ENCODE measurements at places on chromosomes 16 and 17.

DNA sequence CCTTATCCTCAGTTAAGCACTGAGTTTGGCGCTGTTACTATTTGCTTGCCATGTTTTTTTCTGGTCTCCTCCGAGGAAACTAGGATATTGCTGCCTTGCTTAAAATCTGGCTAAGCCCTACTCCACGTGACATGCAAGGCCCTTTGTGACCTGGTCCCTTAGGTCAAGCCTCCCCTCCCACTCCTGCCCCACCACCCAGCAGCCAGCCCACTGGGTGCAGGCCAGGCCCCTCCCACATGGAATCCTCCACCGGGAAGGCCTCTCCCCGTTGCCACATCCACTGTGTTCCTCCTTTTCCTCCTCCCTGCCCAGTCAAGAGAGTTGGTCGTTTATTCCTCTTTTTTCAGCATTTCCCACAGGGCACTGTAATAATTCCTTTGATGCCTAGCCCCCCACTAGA, 16.2 kb downstream of the PSMD3 start:
- DNase-seq: no peak

- DNase-seq: peak; percentile 14
These were observed 42.6 kb downstream of the CPNE2 start for GRCh38 chr16:57134982-57135381.

DNA sequence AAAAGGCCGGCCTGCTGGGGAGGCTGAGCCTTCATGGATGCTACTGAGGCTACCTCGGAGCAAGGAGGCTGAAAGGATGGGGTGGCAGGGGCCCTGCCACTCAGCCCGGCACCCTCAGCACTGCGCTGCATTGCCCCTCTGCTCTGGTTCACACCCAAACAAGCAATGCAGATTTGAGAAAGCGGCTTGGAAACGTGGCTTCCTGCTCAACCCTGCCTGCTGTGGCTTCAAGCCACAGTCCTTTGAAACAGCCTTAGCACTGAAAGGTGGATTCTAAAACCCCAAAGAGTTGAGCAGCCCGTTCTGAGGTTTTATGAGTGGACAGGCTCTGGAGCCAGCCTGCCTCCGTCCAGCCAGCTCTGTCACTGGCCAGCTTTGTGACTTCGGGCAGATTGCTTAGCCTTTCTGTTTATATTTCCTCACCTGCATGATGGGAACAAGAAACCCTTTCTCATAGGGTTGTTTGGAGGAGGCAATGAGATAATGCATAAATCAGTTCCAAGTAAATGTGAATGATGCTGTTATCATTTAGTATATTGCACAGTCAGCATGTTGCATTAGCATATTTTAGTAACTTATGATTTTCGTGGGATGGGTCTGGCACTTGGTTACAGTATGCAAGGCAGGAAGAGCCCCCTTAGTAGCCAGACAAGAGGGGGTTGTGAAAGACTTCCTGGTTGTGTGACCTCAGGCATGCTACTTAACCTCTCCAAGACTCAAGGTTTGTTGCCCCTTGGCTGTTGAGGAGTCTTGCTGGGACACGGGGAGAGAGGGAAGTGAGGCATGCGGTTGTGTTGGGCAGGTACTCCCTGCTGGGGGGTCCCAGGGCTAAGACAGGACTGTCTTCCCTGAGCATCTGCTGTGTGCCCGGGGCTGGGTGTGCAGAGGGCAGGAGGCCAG, 23.6 kb downstream of the CRISPLD2 start:
- DNase-seq: no peak

GRCh38 chr16:85101956-85102630, 10.2 kb downstream of the CIBAR2 start:
- DNase-seq: no peak

DNA sequence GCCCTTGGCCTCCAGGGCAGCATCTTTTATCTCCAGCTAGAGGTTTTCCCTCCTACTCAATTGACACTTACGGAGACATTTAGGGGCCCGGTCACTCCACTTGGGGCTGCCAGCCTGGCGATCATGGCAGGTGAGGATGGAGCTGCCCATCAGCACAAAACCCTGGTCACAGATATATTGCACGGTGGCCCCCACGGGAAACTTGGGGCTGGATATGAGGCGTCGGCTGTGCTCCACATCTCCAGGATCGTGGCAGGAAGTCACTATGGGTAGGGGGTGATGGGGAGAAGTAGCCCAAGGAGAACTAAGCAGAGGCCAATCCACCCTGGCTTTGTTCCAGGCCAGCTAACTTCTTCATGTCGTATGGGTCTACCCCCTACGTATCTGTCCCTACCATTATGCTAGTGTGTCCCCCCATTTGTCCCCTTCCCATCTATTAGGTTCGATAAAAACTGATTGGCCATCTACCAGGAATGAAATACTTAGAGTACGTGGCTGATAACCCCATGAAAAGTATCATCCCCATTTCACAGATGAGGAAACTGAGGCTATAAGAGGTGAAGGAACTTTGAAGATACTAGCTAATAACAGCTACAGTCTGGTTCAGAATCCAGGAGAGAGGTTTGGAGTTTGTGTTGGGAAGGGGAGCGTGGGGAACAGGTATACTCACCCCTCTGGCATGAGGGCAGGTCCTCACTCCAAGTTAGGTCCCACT, 6.1 kb upstream of the PHF12 start:
- no peak for DNase-seq

DNA sequence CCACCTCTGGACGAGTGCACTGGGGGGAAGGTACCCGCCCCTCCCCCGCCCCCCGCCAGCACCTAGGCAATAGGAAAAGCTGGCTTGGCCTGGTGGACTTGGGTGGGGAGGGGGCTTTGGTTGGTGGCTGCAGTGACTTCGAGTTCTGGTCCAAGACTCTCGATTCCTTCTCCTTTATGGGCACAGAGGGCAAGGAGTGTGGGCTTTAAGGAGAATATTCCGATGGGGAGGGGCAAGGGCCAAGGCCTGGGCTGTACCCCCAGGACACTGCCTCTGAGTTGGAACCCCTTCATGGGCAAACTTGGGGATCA, 409 bp downstream of the ACSF2 start:
- no peak for DNase-seq

DNA sequence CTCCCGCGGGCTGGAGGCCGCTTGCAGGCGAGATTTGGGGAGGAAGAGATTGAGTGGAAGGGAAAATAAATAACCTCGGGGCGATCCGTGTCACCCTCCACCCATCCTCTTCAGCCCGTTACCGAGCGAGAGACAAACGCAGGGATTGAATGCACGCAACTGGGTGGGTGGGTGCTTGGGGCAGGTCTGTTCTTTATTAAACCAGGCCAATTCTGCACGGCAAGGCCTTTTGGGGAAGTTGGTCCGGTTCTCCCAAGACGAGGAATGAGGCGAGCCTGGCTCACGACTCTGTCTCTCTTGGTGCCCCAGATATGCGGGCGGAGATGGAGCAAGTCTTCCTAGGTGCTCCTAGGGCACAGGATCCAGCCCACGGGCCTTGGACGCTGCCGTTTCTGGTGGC, 396 bp upstream of the HOXB7 start:
- DNase-seq: no peak

GRCh38 chr17:57282296-57282695, 26.0 kb downstream of the MSI2 start:
- DNase-seq: no peak

DNA sequence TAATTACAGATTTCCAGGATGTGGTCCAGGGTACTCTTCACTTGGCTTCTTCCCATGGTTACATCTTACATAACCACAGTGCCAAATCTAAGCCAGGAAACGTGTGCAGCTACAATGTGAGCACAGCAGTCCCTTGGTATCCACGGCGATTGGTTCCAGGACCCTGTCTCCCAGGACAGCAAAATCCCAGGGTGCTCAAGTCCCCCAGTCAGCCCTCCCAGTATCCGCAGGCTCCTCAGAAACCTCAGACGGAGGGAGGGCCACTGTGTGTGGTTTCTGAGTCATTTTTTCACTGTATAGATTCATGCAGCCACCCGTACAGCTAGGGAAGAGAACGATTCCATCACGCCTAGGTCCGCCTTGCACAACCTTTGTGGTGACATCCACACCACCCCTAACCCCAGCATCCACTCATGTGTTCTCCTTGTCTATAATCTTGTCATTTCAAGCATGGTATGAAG, 11.1 kb upstream of the ATP2C2 start:
- no peak for DNase-seq

GRCh38 chr17:70644096-70644495, 474.8 kb downstream of the KCNJ2 start:
- DNase-seq: no peak

GRCh38 chr17:74201250-74201649, 2.2 kb upstream of the RPL38 start:
- no peak for DNase-seq

- DNase-seq: no peak
These were observed 271.2 kb downstream of the NTN1 start for GRCh38 chr17:9292561-9292941.

DNA sequence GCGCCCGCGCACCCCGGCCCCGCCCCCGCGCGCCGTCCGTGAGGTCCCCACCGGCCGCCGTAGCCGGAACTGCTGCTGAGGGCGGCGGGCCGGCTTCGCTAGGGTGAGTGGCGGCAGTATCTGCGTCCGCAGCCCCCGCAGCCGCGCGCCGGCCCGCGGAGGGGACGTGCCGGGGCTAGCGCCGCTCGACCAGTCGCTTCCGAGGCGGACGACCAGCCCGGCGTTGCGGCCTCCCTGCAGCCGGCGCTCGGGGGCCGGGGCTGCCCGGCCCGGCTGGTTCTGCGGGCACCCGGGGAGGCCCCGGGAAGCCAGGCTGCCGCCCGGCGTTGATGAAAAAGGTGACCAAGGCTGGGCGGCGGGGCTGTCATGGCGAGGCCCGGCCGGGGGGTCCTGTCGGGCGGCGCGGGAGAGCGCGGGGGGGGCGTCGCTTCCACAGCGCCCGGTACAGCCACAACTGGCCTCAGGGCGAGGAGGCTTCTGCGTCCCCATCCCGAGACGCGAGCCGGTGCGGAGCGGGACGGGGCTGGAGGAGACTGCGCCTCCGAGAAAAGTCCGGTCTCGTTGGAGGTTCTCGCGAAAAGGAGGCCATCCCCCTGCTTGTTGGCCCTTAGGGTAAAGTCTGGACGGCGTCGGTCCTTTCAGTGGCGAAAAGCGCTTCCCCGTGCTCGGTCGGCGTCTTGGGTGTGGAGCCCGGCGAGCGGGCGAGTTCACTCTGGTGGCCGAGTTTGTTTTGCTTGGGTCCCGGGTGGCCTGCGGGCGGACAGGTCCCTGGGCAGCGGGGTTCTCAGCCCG, at the start of gene CRAMP1:
Gene CRAMP1, plus strand, starts transcription at position 41 of the 792 bp plus-strand sequence. CDS start 2,280 bp downstream, outside the sequence.
- no peak for DNase-seq

- DNase-seq: no peak
These were observed 5.7 kb upstream of the STAT5A start for GRCh38 chr17:42282478-42283080.

DNA sequence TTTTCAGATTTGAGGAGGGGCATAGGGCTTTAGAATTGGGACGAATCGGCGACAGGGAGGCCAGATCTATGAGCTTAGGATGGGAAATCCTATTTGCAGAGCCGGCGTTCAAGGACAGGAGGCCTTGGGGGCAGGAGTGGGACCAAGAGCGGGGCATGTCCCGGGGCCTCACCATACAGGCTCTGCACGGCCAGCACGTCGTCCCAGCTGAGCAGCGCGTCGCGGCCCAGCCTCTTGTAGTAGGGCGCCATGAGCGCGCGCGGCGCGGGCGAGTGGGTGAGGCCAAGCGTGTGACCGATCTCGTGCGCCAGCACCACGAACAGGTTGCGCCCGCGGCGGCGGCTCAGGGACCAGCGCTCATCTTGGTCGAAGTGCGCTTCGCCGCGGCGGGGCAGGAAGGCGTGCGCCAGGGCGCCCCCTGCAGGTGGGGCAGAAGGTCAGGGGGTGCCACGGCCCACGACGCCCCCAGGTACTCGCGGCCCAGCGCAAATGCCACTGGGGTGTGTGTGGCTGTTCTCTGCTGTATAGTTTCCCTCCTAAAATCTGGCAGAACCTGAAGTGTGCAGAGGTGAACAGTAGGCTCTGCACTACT, 9.3 kb downstream of the C17orf50 start:
- no peak for DNase-seq

DNA sequence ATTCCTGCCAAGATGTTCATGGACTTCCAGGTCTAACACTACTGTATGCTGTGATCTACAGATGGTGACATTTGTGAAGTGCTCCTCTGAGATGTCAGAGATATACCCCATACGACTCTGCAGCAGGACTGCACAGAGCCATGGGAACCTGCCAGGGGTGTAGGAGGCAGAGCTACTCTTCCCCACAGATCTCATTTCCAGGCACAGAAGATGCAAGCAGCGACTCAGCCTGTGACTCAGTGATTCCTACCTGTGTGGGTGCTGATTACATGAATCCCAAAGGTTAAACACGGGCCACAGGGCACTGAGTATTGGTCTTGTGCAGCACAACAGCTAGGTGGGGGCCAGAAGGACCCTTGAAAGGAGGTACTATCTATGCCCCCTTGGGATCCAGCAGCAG, 137.0 kb upstream of the SOX9 start:
- no peak for DNase-seq

DNA sequence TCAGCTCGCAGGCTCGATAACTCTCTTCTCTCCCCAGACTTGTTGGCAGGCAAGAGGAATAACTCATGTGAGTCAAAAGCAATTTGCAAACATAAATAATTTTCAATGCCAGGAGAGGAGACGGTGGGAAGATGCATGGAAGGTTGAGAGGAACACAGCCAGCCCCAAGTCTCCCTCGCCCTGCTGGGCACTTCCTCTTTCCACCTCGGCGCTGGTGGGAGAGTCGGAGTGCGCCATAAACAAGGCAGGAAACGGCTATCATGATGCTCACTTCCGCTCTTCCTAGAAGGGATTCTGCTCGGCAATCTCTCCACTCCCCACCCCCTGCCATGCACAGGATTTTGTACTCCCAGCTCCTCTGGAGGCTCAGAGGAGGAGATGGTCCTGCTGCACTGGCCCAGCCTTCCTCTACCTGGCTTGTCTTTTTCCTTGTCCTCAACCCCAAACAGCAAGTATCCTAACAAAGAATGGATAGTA, 13.0 kb downstream of the CBX4 start:
- no peak for DNase-seq

DNA sequence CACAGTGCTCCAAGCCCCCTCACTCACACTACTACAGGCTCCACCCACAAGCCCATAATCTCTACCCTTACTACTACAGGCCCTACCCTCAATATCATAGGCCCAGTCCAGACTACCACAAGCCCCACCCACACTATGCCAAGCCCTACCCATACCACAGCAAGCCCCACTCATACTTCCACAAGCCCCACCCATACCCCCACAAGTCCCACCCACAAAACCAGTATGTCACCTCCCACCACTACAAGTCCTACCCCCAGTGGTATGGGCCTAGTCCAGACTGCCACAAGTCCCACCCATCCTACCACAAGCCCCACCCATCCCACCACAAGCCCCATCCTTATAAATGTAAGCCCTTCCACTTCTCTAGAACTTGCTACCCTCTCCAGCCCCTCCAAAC, 13.8 kb downstream of the RIPOR1 start:
- no peak for DNase-seq

DNA sequence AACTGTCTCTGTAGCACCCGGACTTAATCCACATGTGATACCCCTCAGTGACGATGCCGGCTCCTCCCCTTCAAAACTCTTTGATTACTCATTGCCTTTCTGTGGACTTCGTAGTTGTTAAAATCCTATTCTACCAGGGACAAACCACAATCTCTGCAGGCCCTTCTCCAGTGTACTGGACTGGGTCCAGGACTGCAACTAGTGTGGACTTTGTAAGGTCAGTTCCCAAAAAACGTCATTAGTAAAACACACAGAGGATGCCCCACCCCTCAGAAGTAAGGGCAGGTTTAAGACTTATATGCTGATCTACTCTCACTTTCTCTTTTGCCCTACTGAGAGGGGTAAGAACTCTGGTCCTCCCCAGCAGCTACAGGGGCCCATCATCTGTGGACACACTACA, 10.5 kb upstream of the NUDT7 start:
- no peak for DNase-seq

Data from activated CD8-positive, alpha-beta memory T cell treated with anti-CD3 and anti-CD28 coated beads for 1 hour (primary cell).